ENCODE measurements at places on chromosomes 7 and 10.

GRCh38 chr10:47049906-47050305 lies 138.7 kb downstream of the PTPN20 start:
- DNase-seq, result no peak

DNA sequence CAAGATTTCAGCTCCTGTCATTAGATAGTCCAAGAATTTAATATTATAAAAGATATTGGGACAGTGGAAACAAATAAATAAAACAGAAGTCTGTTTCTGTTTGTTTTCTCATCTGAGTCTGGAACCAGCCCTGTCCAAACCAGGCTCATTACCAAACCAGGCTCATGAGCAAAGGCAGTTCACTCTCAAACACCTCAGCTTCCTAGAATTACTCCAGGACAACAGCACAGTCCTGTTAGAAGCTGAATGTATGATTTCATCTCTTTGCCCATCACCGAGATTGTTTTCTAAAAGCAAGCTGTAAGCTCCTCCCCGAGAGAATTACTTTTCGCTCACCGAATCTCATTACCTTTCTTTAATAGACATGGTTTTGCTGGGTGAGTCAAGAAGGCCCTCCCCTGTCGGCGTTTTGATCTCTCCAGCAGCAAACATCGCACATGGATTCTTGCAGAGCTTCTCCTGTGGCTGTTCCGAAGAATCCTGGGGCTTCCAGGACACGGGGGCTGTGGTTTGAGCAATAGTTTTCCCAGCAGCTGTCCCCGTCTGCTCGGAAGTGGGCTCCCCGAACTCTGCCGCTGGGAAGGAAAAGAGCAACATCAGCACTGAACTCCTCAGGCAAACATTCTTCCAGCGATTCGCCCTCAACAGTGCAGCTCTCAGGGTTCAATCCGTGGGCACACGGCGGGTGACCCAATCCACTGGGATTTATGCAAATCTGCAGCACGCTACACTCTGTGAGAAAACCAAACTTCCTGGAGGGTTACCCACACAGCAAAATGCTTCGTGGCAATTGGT lies 112.5 kb downstream of the SVIL start:
- DNase-seq, result no peak

DNA sequence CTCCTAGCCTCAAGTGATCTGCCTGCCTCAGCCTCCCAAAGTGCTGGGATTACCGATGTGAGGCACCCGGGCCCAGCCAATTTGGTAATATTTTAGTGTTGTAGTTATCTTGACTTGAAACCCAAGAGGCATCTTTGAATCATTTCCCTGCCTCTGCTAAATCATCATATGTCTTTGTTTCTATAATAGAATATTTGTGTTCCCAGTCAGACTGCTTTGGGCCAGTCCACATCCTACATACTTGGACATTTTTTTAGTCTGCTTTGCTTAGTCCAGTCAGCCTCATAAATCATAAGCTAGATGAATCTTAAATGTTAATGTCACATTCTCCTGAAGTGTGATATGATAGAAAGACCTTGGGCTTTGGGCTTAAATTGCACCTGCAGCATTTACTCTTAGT lies 5.9 kb downstream of the STAM start:
- no peak for DNase-seq

- no peak for DNase-seq
Observed at GRCh38 chr7:111990643-111991042, 215.6 kb downstream of the DOCK4 start.

DNA sequence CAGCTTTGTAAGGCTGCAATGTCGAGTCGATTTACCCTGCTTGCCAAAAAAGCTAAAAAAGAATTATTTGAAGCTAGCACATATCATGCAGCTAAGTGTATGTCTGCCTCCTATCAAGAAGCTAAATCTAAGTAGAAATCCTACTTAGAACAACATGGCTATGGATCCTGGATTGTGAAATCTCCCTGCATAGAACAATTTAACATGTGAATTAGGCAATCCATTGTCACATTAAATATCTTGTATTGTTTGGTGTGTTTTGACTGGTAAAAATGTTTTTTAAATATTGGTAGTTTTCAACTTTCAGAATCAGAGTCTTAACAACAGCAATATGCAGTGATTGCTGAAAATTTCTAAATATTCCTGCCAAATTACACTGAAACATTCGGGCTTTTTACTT lies 73.3 kb downstream of the SKIDA1 start:
- no peak for DNase-seq

- DNase-seq, result no peak
Observed at GRCh38 chr10:5393529-5393928, 11.1 kb downstream of the TUBAL3 start.

DNA sequence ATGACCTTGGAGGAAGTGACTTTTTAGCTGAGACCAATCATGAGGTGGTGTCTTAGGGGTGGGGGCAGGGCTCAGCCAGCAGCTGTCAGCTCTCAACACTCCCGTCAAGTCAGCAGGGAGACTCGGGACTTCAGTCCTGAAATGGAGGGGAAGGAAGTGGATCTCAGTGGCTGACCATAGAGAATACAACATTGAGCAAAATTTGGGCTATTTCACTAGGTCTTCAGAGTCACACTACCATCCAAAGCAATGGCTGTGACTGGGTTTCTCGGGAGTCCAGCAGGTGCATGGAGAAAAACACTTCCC lies 16.8 kb upstream of the GIMAP6 start:
- no peak for DNase-seq

DNA sequence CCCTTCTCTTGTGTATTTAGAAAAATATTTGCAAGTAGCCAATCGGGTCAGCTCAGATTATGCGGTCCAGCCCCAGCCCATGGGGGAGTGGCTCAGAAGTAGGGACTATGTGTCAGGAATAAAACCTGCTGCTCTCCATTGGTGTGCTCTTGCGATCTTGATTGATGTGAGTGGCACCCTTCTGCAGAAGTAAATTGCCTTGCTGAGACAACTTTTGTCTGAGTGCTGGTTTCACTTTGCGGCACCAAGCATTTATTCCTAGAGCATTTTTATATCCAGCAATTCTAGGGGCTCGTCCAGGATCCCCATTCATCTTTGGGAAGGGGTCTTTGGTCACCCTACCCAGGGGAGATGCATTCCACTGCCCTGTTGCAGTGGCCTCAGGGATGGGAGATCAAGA lies 26.1 kb upstream of the FAM221A start:
- DNase-seq, result no peak

- no peak for DNase-seq
Observed at GRCh38 chr7:24800667-24801066, 43.4 kb upstream of the GSDME start.

GRCh38 chr10:113199459-113199858 lies 249.4 kb downstream of the TCF7L2 start:
- no peak for DNase-seq

All from tibial nerve (tissue), 4 donors.